NK-92 treated with Interleukin-12 subunit alpha and Interleukin-12 subunit beta, amount 100 ng/mL, for 24 hours (cell line): ENCODE measurements at places on chromosomes 6 and 20.
A peak's percentile ranks its signal among the peaks of the same experiment; 100 is the strongest.

DNA sequence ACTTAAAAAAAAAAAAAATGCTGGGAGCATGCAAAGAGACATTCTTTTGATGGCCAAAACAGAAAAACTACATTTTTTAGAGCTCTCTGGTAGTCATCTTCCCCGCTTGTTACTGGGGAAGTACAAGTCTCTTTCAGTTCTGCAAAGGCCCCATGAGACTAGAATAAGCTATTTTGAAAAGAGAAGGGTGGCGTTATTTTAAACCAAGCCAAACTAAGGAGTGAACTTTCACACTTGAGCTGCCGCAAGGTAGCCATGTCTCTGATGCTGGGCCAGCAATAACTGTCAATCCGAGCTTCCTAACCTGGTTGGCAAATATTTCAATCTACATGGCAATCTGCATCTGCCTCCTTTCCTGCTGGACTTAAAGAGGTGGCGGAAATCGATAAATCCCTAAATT lies 96.7 kb downstream of the L3MBTL3 start:
- DNase-seq: no peak

- DNase-seq: no peak
Measured at GRCh38 chr20:17965042-17965697, 3.4 kb downstream of the SNX5 start.

GRCh38 chr20:24682496-24682985 lies 213.1 kb downstream of the SYNDIG1 start:
- no peak for DNase-seq

DNA sequence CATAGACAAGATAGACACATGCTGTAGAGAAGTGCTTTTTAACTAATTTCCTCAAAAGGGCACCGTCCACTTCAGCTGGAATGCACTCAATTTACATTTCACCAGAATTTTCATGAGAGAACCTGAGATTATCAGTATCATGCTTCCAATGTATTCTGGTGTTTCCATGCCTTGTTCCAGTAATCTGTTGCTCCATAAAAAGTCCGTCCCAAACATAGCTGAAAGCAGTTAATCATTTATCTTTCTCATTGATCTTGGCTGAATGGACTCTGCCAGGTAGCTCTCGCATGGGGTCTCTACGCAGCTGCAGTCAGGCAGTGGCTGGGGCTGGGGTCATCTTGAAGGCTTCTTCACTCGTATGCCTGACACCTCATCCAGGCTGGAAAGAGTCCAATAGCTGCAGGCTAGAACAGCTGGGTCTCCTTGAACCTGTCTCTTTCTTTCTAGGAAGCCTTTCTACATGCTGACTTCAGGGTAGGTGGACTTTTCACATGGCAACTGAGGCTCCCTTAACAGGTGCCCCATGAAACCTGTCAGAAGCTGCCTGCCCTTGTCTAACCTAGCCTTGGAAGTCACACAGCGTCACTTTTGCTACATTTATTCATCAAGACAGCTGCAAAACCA lies 18.6 kb upstream of the COL12A1 start:
- no peak for DNase-seq

GRCh38 chr20:35248641-35249475 lies 22.4 kb downstream of the MMP24 start:
- DNase-seq: no peak

DNA sequence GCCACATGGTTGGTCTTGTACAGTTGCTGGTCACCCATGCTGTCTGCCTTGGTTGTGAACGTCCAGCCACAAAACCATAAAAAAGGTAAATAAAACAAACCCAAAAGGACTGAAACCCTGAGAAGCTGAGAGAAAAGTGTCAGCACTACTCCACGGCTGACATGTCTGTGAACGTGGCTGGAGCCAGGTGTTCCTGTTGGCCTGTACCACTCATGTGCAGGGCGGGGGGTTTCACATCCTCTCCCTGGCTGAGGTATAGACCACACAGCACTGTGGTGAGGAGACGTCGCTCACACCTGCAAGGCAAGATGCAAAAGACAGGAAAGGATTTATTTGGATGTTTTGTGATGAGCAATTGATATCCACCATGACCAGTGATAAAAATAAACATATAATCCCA lies 51.9 kb upstream of the MRPS10 start:
- no peak for DNase-seq

- peak; percentile 26 for DNase-seq
Measured at GRCh38 chr6:139376017-139376330, 1.5 kb upstream of the CITED2 start.

DNA sequence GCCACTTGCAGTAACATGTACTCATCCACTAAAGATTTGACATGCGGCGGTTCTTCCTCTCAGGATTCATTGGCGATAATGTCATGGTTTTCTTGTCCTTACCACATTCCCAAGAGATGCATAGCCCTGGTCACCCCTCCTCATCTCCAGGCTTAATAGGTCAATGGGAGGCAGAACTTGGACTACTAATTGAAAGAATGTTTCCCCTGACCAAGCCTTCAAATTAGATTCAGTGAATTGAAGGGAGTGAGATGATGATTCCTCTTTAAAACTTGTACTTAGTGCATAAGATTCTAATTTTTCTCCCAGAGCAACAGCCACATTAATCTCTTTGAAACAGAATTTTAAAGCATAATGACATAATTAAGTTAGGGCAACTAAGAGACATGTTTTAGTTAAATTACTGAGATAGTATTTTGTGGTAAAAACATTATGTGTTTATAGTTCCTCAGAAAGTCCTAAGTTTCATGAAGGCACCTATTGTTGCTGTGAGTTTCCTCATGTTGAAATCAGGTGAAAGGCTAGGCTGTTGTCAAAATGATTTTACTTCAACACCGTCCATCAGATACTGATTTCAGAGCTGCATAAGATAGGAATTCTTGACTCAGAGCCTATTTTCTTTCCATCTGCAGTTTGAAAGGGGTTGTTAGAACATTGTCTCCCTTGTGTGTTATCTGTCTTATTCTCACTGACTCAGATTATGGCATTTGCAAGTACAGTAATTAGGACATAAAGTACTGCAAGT lies 48.5 kb downstream of the STK4 start:
- DNase-seq: no peak

DNA sequence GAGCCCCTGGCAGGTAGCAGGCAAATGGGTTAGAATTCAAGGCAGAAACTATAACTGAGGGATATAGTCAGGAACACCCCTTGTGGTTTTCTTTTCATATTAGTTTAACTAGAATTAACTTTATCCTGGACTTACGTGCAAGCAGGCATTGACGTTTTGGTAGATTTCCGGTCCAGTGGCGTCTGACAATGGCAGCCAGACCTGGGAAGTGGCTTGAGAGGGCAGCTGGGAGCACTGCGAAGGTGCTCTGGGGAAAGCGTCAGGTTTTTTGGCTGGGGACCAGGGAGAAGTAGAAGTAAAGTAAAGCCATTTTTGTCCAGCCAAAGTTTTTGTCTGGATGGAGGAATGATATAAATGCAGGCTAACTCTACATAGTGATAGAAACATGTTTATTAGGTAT lies 8.4 kb upstream of the ACSS1 start:
- DNase-seq: no peak

- DNase-seq: no peak
Measured at GRCh38 chr6:138393871-138394783, 9.9 kb upstream of the HEBP2 start.

- no peak for DNase-seq
Measured at GRCh38 chr6:19896693-19897010, 59.5 kb downstream of the ID4 start.

GRCh38 chr6:41488433-41489119 lies 57.6 kb upstream of the FOXP4 start:
- no peak for DNase-seq

DNA sequence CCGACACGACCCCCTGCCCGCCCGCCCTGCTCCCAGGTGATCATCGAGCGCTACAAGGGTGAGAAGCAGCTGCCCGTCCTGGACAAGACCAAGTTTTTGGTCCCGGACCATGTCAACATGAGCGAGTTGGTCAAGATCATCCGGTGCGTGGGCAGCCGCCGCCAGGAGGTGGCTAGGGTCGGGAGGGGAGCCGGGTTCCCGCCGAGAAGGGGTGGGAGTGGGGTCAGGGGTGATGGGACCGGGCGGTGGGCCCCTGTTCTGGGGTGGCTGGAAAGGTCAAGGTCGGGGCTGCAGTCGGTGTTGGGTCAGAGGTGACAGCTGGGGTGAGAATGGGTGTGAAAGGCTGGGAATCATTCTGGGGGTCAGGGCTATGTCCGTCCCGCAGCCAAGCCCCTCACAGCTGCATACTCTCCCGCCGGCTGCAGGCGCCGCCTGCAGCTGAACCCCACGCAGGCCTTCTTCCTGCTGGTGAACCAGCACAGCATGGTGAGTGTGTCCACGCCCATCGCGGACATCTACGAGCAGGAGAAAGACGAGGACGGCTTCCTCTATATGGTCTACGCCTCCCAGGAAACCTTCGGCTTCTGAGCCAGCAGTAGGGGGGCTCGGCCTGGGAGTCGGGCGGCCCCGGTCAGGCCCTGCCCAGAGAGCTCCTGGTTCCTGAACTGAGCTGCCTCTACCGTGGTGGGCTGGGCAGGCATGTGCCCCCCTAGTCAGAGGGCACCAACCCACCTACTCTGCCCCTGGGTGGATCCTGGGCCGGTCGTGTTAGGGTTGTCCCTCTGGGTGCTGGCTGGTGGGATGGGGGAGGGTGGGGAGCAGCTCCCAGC lies 1.0 kb downstream of the MAP1LC3A start:
- no peak for DNase-seq

GRCh38 chr6:37960139-37960935 lies 140.8 kb downstream of the ZFAND3 start:
- DNase-seq: no peak
